ENCODE measurements at places on chromosomes 3 and 15.
A peak's percentile ranks its signal among the peaks of the same experiment; 100 is the strongest.

GRCh38 chr15:55348281-55348778, 29.3 kb downstream of the PIGB start:
- DNase-seq = no peak

DNA sequence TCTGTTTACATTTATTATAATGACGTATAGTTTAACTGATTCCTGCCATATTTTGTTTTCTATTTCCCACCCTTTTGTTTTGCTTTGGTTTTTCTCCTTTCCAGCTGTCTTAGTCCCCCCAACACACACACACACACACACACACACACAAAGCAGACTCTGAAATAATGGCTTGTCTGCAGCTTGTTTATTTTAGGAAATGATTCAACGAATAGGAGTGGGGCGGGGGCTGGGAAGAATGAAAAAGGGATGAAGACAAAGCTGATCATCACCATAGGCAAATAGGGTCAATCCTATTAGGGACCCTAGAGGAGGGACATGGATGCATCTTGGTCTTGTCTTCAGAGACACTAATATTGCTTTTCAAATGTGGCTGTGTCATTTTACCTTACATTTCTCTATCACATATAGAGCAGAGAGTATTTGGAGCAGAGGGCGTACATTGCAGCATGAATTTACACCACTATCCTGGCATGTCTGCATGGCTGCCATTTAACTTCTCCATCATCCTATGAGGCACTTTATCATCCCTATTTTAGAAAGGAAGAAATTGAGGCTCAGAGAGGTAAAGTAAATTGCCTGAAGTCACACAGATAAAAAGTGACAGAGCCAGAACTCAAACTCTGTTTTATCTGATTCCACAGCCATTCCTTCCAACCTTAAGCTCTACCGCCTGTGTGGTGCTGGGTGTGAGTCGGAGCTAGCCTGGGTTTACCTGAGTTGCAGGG, 147.2 kb upstream of the TPM1 start:
- DNase-seq = no peak

DNA sequence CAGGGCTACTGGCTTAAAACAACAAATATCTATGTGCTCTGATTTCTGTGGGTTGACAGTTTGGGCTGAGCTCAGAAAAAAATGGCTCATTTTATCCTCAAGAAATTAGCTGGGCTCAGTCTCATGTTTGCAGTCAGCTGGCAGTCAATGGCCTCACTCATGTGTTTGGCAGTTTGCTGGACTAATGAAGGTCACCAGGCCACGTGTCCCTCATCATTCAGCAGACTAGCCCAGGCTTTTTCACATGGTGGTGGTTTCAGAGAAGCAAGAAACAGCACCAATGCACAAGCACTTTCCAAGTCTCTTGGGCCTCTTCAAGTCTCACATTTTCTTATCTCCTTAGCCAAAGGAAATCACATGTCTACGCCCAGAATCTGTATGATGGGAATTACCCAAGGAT, 478.3 kb upstream of the PPP2R3A start:
- DNase-seq = no peak

DNA sequence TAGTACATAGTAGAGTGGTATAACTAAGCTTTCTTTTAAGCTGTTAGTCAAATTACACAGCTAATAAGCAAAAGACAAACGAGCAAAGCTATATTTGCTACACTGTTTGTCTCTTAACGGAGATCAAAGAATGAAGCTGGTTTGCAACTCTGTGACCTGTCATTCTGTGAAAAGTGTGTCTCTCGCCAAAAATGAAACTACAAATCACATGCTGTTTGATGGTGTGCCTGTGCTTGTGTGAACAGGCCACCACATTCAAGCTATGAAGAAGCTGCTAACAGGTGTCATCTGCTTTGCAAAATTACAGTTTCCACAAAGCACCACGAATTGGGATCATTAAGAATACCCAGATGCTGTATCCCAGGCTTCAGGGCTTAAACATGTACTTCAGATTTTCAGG, 667.8 kb upstream of the NAALADL2 start:
- no peak for DNase-seq

DNA sequence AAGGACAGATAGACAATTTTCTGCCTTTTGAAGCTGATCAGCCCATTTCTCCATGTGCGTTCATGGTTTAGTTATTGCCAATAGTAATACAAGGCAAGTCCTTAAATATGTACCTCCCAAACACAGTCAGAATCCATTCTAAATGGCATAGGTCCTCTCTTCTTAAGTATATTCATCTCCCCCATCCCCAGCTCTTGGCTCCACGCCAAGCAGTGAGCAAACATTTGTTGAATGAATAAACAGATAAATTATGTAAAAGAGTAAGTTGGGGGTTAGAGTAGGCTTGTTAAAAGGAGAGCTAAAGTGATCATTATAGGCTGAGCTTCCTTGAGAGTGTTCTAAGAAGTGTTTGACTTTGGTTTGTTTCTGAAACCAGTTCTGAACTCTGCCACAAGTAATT, 241.3 kb downstream of the ITPR1 start:
- peak; percentile 43 for DNase-seq

DNA sequence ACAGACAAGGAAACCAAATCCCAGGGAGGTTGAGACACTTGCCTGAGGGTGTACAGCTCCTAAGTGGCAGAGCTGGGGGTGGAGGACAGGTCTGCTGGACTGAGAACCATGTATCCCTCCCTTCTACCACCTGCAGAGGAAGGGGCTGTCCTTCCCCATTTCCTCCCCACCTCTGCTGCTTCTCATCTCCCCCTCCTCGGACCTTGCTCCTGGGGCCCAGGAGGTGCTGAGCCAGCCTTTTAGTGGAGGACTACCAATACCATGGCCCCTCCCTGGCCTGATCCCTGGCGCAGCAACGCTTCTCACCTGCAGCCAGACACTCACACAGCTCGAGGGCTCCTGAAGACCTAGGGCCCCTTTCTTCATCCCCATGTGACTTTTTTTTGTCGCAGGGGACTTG, 50.4 kb downstream of the IDH2 start:
- DNase-seq = no peak

DNA sequence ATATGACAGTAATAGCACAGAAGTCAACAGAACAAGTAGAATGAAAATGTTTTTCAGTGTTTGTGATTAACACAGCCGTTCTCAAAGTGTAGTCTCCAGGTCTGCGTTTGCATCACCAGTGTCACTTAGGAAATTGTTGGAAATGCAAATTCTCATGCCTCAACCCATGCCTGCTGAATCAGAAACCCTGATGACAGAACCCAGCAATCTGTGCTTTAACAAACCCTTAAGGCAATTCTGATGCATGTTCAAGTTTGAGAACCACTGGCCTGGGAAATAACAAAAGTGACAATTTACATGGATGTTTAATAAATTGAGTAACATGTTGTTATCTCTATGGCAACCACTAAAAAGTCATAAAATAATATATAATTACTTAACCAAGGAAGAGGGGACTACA, 103.1 kb upstream of the ATP11B start:
- no peak for DNase-seq

DNA sequence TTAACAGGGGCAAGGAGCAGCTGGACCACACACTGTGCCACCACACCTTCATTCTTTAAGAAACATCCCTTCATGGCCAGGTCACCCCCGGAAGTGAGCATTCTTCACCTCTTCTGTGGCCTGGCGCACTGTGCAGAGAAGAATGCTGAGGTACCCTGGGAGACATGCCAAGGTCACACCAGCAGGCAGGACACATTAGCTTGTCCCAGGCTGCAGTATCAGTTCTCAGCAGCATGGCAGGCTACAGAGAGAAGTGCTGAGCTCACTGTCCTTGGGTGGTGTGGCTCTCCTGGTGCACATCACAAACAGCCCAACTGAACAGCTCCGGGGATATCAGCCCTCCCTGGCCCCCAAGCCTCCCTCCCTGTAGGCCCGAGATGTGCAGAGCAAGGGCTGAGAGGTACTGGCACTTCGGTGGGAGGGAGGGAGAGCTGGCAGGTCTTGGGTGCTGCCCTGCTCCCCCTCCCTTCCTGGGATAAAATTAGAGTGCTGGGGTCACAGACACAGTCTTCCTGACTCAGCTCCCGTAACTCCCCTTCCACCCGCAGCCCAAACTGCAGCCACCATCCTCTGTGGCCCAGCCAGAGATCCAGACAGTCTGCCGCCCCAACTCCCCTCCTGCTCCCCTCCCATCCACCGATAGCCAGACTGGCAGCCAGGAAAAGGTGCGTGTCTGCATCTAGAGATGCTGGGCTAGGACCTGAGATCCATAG, 13.4 kb downstream of the SEMA7A start:
- no peak for DNase-seq
